Amygdala (tissue), 56 donors: ENCODE measurements at places on chromosomes 11 and 22.

DNA sequence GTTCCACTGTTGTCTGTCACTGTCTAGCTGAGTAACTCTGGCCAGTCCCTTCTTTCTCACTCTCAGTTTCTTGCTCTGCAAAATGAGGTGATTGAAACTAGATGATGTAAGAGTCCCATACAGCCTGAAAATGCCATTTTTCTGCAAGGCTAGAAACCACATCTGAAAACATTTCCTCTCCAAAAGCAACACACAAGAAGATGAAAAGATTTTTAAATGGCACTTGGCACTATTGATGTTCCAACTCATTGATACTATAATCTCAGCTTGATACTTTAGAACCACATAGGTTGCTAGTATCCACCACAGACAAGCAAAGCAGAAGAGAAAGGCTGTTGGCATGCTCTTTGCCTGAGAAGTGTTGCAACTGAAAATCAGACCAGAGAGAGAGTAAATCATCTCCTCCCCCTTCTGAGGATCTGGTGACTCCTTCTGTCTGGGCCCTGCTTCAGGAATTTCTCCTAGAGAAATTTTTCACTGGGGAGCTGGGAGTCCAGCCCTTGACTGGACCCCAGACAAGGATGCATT lies 1217.9 kb downstream of the LRRC4C start:
- DNase-seq = no peak

GRCh38 chr22:48125416-48125815 lies 1363.0 kb downstream of the TBC1D22A start:
- no peak for DNase-seq

DNA sequence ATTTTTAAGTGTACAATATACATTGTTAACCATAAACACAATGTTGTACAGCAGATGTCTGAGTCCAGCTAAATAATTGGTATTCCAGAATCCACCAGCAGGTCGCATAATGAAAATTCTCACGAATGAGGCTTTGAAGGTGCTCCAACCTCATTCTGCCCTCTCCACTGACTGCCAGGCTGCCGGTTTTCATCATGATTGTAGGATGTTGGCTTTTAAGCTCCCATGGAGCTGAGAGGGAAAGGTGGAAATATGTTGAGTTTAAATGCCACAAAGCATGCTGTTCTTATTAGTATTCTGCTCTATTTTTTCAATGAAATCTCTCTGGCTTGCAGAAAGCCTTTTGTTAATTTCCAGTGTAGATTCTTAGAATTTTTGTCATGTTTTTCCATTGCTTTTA lies 337.2 kb upstream of the DDI1 start:
- no peak for DNase-seq

GRCh38 chr11:76371170-76371569 lies 9.8 kb downstream of the THAP12 start:
- no peak for DNase-seq

DNA sequence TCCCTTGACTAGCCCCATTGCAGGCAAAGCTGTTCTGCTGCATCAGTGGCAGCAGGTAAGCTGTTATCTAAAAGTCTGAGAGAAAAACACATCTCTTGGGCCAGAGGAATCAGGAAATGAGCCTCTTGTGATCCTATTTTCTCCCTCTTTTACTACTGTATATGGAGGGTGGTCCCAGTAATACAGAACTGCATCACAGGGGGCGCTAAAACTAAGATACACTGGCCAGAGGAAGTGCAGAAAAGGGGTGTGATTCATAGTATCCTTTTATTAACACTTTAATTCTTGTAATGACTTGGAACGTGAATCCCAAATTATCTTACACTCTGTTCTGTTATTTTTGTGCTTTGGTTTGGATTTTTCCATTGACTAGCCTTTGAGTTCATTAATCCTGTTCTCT lies 8.8 kb upstream of the MED17 start:
- no peak for DNase-seq

DNA sequence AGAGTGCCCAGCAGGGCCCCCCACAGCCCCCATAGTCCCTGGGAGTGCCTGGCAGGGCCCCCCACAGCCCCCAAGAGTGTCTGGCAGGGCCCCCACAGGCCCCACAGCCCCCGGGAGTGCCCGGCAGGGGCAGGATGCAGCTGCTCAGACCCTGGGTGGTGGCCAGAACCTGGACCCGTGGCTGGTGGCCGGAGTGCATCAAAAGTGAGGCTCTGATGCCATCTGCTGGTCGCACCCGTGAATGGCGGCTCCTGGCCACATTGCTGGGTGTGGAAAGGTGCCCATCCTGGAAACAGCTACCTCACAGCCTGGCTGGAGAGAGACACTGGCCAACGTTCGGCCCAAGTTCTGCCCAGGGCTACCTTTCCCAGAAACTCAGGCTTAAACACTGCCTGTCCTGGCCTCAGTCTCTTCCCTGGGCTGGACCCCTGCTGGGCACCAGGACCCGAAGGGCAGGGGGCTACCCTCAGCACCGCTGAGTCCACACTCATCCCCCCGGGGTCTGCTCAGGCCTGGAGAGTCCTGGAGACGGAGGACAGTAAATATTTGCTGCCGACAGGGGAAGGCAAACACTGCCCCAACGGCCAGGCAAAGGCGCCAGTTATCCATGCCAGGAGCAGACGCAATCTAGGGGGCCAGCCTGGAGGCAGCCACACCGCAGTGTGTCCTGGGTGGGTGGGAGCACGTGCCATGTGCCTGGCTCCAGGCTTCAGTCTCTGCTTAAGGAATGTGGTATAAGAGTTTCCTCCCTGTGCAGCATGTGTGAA lies 4.4 kb downstream of the INS start:
- peak; percentile 54 for DNase-seq

DNA sequence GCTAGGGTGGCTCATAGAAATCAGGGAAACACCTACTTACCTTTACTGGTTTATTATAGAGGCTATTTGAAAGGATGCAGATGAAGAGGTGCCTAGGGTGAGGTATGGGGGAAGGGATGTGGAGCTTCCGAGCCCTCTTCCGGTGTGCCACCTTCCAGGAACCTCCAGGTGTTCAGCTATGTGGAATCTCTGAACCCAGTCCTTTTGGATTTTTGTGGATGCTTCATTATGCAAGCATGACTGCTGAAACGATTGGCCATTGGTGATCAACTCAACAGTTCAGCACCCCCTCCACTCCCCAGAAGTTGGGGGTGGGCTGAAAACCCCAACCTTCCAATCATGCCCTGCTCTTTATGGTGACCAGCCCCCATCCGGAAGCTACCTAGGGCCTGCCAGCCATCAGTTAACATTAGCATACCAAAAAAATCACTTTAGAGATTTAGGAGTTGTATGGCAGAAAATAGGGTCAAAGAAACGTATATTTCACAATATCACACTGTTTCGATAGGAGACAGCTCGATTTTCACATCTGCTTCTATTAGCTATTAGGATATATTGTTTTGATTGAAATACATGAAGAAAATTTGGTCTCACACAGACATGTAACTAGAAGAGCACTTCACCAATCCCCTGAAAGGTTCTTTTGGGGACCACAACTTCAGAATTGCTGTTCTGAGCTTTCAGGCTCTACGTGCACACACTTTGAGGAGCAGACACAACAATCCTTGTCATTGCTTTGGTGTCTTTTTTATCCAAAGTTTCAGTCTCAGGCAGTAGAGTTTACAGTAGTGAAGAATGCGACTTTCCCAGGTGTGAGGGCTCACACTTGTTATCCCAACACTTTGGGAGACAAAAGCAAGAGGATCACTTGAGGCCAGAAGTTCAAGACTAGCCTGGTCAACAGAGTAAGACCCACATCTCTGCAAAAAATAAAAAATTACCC lies 3.3 kb upstream of the POLR2G start:
- no peak for DNase-seq

GRCh38 chr11:68763926-68764657 lies 12.8 kb upstream of the TESMIN start:
- no peak for DNase-seq

GRCh38 chr11:76526878-76527277 lies 82.1 kb downstream of the EMSY start:
- no peak for DNase-seq

- no peak for DNase-seq
Measured at GRCh38 chr11:65445604-65446445, 23.2 kb downstream of the NEAT1 start.

GRCh38 chr11:64438986-64439771 lies 80.2 kb downstream of the RPS6KA4 start:
- DNase-seq = no peak

GRCh38 chr11:17722000-17722643 lies 2.8 kb downstream of the MYOD1 start:
- no peak for DNase-seq

DNA sequence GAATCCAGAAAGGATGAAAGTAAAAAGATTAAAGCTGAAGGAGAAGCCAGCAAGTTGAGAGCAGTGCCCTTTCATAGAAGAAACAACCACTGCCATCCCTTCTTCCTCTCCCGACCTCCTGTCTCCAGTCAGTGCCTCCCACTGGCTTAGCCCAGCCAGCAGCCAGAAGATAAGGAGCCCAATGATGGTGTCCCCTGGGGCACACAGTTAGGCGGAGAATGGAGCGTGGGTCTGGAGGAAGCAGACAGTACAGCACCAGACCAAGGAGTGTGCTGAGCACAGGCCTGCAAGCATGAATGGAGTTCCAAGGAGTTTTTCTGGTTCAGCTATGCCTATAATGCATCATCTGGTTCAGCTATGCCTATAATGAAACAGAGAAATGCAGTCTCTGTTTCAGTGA lies 54.3 kb upstream of the TNRC6B start:
- DNase-seq = no peak

- no peak for DNase-seq
Measured at GRCh38 chr22:41752011-41752970, 48.2 kb upstream of the CCDC134 start.

GRCh38 chr11:606245-606644 lies 9.5 kb downstream of the IRF7 start:
- no peak for DNase-seq

DNA sequence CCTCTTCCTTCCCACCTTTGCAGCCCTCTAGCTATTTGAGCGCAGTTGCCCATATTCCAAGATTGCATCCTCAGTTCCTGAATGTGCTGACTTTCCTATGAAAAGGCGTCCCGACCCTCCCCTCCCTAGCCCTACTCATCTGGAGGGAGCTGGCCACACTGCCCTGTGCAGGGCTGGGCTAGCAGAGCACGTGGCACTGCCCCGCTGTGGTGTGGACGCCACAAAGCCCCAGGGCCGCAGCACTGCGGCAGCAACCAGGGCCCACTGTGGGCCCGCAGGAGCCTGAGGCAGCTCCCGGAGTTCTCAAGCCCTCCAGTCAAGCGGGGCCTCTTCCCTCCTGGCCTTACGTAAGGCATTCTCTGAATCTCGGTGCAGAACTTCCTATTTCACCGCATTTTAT lies 27.6 kb downstream of the B3GAT1 start:
- DNase-seq = no peak

DNA sequence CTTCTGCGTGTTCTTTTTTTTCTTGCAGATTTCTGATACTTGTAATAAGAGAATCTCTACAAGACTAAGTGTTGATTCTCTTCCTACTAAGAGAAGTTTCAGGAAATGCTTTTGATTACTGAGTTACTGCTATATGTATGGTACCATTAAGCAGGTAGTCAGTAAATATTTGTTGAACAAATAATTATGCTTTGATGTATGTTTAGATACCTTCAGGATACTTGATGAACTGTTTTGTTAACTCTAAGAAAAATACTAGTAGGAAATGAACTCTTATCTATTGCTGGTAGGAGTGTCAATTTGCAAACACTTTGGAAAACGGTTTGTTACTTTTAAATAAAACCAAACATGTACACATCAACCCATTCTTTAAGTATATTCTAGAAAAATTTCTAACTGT lies 90.6 kb downstream of the TMEM135 start:
- no peak for DNase-seq

DNA sequence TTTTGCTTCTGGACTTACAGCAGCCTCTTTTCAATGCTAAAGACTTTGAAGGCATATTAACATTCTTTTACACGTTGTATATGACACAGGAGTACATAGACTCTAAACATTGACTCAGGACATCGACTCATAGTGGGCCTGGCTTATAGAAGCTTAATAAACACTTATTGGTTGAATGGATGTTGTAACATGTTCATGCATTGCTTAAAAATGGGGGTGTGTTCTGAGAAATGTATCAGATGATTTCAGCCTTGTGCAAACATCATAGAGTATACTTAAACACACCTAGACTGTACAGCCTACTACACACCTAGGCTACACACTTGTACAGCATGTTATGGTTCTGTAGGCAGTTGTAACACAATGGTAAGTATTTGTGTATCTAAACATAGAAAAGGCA lies 17.9 kb downstream of the TTC17 start:
- DNase-seq = no peak

GRCh38 chr11:68028802-68029545 lies 1.5 kb upstream of the NDUFS8 start:
- DNase-seq = no peak

- no peak for DNase-seq
Measured at GRCh38 chr22:23053051-23053707, 17.1 kb upstream of the GNAZ start.

DNA sequence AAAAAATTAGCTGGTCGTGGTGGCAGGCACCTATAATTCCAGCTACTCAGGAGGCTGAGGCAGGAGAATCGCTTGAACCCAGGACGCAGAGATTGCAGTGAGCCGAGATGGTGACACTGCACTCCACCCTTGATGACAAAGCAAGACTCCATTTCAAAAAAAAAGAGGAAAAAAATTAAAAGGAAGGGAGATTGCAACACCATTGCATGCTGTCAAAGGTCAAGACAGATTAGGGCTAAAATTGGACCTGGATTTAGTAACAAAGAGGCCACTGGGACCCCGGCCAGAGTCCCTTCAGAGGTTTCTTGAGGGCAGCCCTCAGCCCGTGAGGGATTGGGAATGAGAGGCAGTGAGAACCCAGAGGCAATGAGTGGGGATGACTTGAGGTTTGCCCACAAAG lies 8.2 kb upstream of the MAFF start:
- DNase-seq = no peak

DNA sequence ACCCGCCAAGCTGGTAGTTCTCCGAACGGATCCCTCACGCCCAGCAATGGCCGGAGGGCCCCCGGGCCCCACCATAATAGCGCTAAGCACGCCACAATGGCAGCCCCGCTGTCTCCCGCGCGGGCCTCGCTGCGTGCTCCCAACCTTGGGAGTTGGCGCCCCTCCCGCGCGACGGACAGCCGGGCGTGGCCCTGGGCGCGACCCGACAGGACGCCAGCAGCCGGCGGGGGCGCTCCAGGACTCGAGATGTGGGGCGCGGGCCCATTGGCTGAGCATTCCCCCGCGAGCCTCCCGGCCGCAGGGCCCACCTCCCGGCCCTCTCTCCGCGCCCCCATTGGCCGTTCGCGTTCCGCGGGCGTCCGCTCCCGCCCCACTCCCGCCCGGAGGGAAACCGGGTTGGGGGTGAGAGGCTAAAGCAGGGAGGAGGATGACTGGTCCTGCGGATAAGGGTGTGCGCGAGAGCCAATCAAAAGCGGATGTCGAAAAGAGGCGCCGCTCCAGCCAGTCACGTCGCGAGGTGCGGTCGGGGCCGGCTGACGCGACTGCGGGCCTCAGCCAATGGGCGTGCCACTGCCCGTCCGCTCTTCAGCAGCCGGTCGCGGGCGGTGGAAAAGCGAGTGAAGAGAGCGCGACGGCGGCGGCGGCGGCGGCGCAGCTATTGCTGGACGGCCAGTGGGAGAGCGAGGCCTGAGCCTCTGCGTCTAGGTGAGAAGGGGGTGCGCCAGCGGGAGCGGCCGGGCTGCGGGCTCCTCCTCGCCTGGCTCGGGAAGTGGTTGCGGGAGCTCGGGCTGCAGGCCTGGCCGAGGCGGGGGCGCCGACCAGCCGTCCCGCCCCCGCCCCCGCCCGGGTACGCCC lies at the start of gene FAR1:
Gene FAR1 (plus strand): TSS at position 567 of the 855 bp plus-strand sequence. CDS start 26,098 bp downstream, outside the sequence.
- peak; percentile 85 for DNase-seq

- no peak for DNase-seq
Measured at GRCh38 chr11:33892906-33893594, 1.2 kb upstream of the LMO2 start.
